ENCODE measurements at places on chromosomes 7 and 10. TPM values are rescaled to one million over a fixed set of nuclear protein-coding genes. Genes with fewer than 3 reads are reported as not detected.

The SPACDR gene
- 0.11 TPM for polyA plus RNA-seq

The SPDYE9 gene
- not detected for polyA plus RNA-seq

The CPXM2 gene
- 2.1 TPM for polyA plus RNA-seq

The STEAP1B gene
- polyA plus RNA-seq = 0.36 TPM

The KCNIP2 gene
- polyA plus RNA-seq = 729 TPM

The CLDN3 gene
- polyA plus RNA-seq = not detected

The MYL10 gene
- polyA plus RNA-seq = not detected

The NPFFR1 gene
- 0.02 TPM for polyA plus RNA-seq

The PSTK gene
- polyA plus RNA-seq = 4.9 TPM

The ADAM8 gene
- 0.50 TPM for polyA plus RNA-seq

The DGKI gene
- polyA plus RNA-seq = 2.1 TPM

The LRWD1 gene
- polyA plus RNA-seq = 8.5 TPM

The FAM25C gene
- polyA plus RNA-seq = not detected

The TAF6 gene
- 33.9 TPM for polyA plus RNA-seq

The ANKRD30A gene
- 0.02 TPM for polyA plus RNA-seq

The TUBAL3 gene
- polyA plus RNA-seq = 0.43 TPM

The PRPS1L1 gene
- polyA plus RNA-seq = not detected

The SMKR1 gene
- polyA plus RNA-seq = 0.16 TPM

The RTKN2 gene
- 0.11 TPM for polyA plus RNA-seq

The MBLAC1 gene
- polyA plus RNA-seq = 4.6 TPM

The NOLC1 gene
- polyA plus RNA-seq = 18.4 TPM

The IGFBP1 gene
- 0.14 TPM for polyA plus RNA-seq

All from right cardiac atrium (tissue), 5 donors.